Sciatic nerve (tissue), 2 donors: ENCODE measurements at places on chromosomes 5 and 9.

GRCh38 chr9:136119883-136120393 is 1.3 kb upstream of the TMEM250 start:
- DNase-seq: no peak

- no peak for DNase-seq
These were observed 16.7 kb downstream of the ERAP1 start for GRCh38 chr5:96790961-96791504.

DNA sequence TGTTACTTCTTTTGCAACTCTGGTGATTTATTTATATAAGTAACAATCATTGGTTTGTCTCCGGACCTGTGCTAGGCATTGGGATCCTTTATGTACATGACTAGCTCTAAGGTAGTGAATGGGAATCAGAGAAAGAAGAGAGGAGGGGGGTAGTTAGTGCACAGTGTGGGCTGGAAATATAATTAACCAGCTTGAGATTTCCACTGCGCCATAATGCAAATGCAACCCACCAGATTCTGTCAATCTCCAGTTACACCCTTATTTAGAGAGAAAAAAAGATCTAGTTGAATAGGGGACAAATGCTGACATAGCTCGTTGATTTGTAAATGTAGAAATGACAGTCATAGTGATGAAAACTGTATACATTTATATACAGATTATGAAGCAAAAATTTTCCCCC is 342.2 kb upstream of the SLC30A5 start:
- no peak for DNase-seq

DNA sequence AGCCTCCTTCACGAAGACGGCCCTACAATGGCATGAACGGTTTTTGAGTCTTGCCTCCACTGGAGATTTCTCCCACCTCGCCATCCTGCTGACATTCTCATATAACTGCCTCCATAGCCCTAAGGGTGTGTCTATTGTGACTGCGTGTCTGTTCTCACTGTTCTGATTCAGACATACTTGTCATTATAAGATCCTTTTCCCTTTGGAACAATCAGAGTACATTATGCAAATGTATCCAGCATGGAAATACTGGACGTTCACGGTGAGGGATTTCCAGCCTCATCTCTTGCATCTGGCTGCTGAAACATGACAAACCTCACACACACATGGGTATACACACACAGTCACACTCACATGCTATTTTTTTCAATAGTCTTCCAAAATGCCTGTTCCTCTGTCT is 402.1 kb downstream of the DIRAS2 start:
- no peak for DNase-seq

GRCh38 chr9:2234371-2234893 is 219.3 kb downstream of the SMARCA2 start:
- DNase-seq: no peak

- DNase-seq: peak; percentile 92
These were observed 12.2 kb upstream of the OR13J1 start for GRCh38 chr9:35882263-35882848.

- DNase-seq: no peak
These were observed 3.3 kb upstream of the TMEM141 start for GRCh38 chr9:136787690-136788400.

DNA sequence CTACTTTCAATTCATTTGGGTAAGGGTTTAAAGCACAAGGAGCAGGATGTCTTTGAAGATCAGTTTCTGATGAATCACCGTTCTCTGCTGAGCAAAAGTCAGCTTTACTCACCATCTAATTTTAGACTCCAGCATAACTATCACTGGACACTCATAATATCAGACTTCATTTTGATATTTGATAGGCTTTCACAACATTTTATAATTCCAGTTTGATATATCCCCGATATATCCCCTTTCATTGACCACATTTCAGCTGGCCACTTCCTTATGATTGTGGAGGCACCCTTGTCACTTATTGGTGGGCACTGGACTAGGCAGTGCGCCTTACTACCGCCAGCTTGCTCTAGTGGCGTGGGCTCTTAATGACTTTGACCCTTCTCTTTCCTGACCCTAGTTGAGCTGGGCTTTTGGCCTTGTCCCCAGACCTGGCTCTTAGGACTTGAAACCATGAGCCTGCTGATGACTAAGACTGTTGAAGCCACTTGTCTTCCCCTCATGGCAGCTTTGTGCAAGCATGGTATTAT is 46.8 kb downstream of the CYSTM1 start:
- no peak for DNase-seq

GRCh38 chr9:5846501-5846921 is 13.6 kb upstream of the ERMP1 start:
- no peak for DNase-seq

GRCh38 chr5:107377277-107377609 is 293.5 kb downstream of the EFNA5 start:
- DNase-seq: no peak

DNA sequence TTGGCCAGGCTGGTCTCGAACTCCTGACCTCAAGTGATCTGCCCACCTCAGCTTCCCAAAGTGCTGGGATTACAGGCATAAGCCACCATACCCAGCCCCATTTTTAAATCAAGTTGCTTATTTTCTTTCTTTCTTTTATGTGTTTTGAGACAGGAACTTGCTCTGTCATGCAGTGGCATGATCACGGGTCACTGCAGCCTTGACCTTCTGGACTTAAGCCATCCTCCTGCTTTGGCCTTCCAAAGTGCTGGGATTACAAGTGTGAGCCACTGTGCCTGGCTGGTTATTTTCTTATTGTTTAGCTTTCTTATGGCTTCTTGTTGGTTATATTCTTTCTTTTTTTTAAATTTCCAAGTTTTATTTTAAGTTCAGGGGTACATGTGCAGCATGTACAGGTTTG is 79.7 kb upstream of the C5orf63 start:
- DNase-seq: no peak

DNA sequence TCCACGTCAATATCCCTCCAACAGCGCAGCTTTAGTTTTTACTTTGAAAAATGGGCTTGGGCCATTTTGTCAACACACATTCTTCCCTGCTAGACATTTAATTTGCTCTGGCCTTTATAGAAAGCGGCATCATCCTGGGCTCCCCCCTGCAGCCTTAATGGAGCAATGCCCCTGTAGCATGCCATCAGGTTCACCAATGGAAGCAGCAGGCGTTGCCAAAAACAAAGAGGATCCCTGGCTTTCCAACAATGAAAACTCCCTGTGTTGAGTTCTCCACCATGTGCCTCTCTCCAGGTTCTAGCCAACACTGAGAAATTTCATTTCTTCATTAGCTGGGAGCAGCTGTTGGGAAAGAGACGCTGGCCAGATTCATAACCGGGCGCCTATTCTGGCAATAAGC is 139.5 kb downstream of the ZNF622 start:
- no peak for DNase-seq

DNA sequence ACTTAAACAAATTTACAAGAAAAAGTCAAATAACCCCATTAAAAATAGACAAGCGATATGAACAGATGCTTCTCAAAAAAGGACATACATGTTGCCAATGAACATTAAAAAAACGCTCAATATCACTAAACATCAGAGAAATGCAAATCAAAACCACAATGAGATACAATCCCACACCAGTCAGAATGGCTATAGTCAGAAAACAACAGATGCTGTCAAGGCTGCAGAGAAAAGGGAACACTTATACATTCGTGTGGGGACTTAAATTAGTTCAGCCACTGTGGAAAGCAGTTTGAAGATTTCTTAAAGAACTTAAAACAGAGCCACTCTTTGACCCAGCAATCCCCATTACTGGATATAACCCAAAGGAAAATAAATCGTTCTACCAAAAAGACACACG is 10.8 kb downstream of the OR13F1 start:
- DNase-seq: no peak

DNA sequence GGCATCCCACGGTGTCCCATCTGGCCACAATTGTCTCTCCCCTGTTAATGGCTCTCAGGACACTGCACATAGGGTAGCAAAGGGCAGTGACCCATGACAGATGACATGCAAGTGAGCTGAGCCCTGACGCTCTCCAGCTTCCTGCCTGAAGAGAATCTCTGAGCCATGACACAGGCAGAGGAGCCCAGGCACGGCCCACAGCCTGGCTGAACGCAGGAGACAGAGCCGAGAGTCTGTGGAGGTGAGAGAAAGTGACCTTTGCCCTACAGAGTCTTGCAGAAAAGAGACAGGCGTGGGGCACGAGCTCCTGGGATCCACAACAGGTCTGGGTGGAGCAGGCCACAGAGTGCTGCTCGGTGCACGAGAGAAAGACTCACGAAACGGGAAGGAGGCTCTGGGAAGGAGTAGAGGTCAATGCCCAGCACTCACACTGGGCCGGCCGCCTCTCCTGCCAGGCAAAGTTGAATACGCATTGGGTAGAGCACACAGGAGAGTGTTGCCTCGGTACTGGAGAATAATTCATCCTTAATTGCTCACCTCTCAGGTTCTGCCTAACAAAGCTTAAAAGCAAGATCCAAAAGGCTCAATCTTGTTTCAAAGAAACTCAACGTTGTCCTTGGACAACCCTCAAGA is 90.3 kb downstream of the MRPL36 start:
- no peak for DNase-seq

GRCh38 chr9:132078699-132079356 is 839 bp downstream of the MED27 start:
- DNase-seq: no peak

GRCh38 chr9:14670718-14671117 is 22.5 kb downstream of the ZDHHC21 start:
- DNase-seq: no peak
